ENCODE measurements at places on chromosomes 12 and 14. TPM values are rescaled to one million over a fixed set of nuclear protein-coding genes. Genes with fewer than 3 reads are reported as not detected.
A peak's percentile ranks its signal among the peaks of the same experiment; 100 is the strongest.

GRCh38 chr12:125050868-125051267, 14.4 kb upstream of the AACS start:
- H3K27ac ChIP-seq, result no peak overlapping the region
- H3K27me3 ChIP-seq, result no peaks in the 10 kb centered on the region
- peaks cover 13% of the 10 kb centered on the region for H3K4me1 ChIP-seq

GRCh38 chr12:28799348-28799747, 349.7 kb upstream of the FAR2 start:
- H3K27ac ChIP-seq, result no peak overlapping the region
- H3K36me3 ChIP-seq, result no peaks in the 10 kb centered on the region
- H3K4me1 ChIP-seq, result no peaks in the 10 kb centered on the region
- no peaks in the 10 kb centered on the region for H3K27me3 ChIP-seq

DNA sequence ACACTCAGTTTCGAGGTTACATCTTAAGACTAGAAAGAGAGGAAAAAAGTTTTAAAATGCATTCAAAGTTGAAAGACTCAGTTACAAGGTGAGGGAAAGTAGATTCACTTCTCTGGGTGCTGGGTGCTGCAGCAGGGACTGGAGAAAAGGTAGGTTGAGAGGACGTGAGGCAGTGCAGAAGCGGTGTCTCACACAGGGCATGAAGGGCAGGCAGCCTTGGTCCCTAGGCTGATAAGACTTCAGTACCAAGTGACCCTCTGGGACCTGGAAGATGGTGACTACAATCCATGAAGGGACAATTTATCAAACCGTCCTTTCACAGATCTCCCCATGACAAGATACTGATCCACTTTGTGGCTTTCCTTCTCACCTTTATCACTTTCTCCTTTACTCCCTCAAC, 22.5 kb upstream of the UTP20 start:
- peak; percentile 88 for DNase-seq
- H3K27ac ChIP-seq, result no peak overlapping the region
- no peaks in the 10 kb centered on the region for H3K36me3 ChIP-seq

SLC16A7 gene
- total RNA-seq, result 28.4 TPM

MYF6 gene
- 0.29 TPM for total RNA-seq

GRCh38 chr12:52324153-52324444, 2.9 kb upstream of the KRT83 start:
- H3K4me1 ChIP-seq, result peaks cover 9% of the 10 kb centered on the region
- DNase-seq, result no peak

GZMH gene
- 1.3 TPM for total RNA-seq

GRCh38 chr12:116215023-116215422, 62.5 kb downstream of the MED13L start:
- no peak for DNase-seq
- H3K27ac ChIP-seq, result no peak overlapping the region
- no peaks in the 10 kb centered on the region for H3K36me3 ChIP-seq
- H3K4me1 ChIP-seq, result peaks cover 94% of the 10 kb centered on the region
- H3K4me3 ChIP-seq, result no peak overlapping the region

DNA sequence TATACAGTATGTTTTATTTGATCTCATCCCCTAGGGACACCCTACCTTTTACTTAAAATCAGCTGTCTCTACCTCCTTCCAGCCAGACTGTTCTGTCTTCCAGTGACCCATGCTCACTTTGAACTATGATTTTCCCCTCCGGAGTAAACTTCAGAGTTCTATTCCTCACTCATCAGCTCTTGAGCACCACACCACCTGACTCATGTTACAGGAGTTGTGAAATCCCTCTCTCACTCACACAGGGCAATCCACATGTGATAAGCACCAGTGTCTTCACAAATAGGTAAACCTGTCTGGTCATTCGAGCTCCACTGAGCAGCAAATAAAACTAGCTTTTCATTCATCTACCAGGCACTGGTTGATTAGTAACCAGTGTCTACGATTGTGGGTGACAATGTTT, 177.3 kb upstream of the BMP4 start:
- no peaks in the 10 kb centered on the region for H3K36me3 ChIP-seq
- H3K27ac ChIP-seq, result no peak overlapping the region
- H3K4me1 ChIP-seq, result no peaks in the 10 kb centered on the region
- no peak overlapping the region for H3K4me3 ChIP-seq
- DNase-seq, result no peak

GRCh38 chr14:64213086-64213485, 81.1 kb downstream of the ESR2 start:
- peaks cover 6% of the 10 kb centered on the region for H3K4me1 ChIP-seq
- no peaks in the 10 kb centered on the region for H3K27me3 ChIP-seq
- no peak for DNase-seq

- H3K4me3 ChIP-seq, result no peak overlapping the region
- H3K4me1 ChIP-seq, result peaks cover 21% of the 10 kb centered on the region
- no peak for DNase-seq
- no peaks in the 10 kb centered on the region for H3K36me3 ChIP-seq
- no peak overlapping the region for H3K27ac ChIP-seq
Observed at GRCh38 chr12:18966954-18967353, 162.6 kb upstream of the PLEKHA5 start.

DNA sequence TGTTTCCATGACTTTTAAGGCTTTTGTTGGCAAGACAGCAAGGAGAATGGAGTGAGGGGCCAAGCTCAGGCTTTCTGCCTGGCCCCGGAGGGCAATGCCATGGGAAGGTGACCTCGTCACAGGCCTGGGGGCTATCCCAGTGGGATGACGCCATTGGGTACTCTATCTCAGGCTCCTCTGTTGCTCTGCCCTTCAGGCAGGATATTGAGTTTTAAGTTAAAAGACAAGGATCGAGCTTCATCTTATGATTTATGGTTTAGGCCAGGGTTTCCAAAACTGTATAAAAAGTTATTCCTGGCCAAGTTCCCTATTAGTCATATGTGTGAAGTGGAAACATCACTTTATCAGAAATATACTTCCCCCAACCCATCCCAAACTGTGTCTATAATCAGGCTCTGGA, 127.7 kb downstream of the ZFP36L1 start:
- H3K27me3 ChIP-seq, result no peaks in the 10 kb centered on the region
- peak overlapping the region; percentile 86 for H3K27ac ChIP-seq
- no peaks in the 10 kb centered on the region for H3K36me3 ChIP-seq
- no peak for DNase-seq

DHRS7 gene
- total RNA-seq, result 70.5 TPM

- H3K27ac ChIP-seq, result no peak overlapping the region
- DNase-seq, result no peak
Observed at GRCh38 chr14:63563370-63564026, 20.3 kb upstream of the PPP2R5E start.

PLA2G1B gene
- total RNA-seq, result not detected

DNA sequence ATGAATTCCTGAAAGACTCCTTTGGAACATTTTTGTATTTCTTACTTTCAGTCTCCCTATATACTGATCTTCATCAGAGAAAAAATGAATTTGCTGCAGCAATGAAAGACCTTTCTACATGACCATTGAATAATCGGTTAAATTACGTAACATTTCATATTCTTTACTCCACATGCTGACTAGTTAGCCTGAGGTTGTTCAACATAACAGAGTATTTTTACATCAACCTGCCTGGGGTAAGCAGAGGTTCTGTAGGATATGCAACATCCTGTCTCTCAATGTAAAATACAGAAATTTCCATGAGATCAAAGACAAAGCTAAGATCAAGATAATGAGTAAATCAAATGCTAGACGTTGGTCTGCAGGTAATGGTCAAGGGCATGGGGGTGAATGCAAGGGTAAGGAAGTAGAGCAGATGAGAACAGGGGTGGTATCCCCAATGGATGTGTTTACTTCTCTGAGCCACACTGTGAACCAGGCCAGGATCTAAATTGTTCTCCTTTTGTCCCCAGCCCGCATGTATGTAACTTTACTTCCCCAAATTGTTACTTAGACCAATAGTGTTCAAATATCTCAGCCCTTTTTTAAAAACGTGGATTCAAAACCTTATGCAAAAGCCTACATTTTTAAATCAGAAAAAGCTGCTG, 45.4 kb downstream of the DUSP6 start:
- no peak for DNase-seq
- no peak overlapping the region for H3K27ac ChIP-seq
- no peak overlapping the region for H3K4me3 ChIP-seq
- H3K27me3 ChIP-seq, result no peaks in the 10 kb centered on the region
- H3K4me1 ChIP-seq, result peaks cover 20% of the 10 kb centered on the region

RNFT2 gene
- total RNA-seq, result 0.17 TPM

- peak within 1 kb of the TSS; percentile 79 for H3K4me3 ChIP-seq
- H3K4me1 ChIP-seq, result peaks cover 23% of the 10 kb centered on the region
- H3K36me3 ChIP-seq, result no peaks in the 10 kb centered on the region
- no peaks in the 10 kb centered on the region for H3K27me3 ChIP-seq
Observed at GRCh38 chr14:60723907-60724618, at the start of gene SIX4. Gene SIX4, minus strand, starts transcription at chr14:60724351. Its CDS starts 277 bp downstream, at chr14:60724074.

SMCO2 gene
- not detected for total RNA-seq
